CD4-positive, alpha-beta T cell treated with Interleukin-4 for 4 hours (primary cell): ENCODE measurements at places on chromosomes 7 and 10.

- no peak for DNase-seq
Observed at GRCh38 chr10:93821051-93821772, 63.5 kb downstream of the LGI1 start.

DNA sequence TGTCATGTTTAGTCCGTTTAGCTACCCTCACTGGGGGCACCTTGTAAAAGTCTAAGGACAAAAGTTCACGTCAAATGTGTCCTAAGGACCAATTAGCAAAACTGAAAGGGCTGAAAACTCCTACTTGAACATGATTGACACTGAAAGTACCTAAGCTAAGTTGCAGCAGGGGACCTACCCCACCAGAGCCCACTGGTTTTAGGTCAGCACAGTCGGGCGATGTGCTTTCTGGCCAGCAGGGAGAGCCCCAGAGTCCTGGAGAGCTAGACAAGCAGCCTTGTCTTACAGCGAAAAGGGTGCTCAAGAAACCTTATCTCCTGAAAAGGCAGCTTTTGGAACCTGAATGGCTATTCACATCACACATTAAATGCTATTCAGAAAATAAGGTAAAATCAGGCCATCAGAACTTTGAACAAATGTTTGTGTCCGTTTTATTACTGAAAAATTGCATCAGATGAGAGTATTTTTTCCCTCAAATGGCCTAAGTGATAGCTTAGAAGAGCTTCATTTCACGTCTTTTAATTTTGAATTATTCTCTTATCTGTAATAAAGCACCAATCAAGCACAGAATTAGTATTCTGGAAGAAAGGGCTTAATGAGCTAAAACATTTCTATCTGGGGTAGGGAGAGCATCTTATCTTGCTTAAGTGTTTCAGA, 52.2 kb upstream of the MKI67 start:
- peak; percentile 42 for DNase-seq

- no peak for DNase-seq
Observed at GRCh38 chr7:16660702-16661464, 14.9 kb downstream of the BZW2 start.

GRCh38 chr10:14477408-14477710, 146.6 kb upstream of the FRMD4A start:
- DNase-seq = no peak

- DNase-seq = no peak
Observed at GRCh38 chr10:86644152-86644793, 10.1 kb upstream of the OPN4 start.

DNA sequence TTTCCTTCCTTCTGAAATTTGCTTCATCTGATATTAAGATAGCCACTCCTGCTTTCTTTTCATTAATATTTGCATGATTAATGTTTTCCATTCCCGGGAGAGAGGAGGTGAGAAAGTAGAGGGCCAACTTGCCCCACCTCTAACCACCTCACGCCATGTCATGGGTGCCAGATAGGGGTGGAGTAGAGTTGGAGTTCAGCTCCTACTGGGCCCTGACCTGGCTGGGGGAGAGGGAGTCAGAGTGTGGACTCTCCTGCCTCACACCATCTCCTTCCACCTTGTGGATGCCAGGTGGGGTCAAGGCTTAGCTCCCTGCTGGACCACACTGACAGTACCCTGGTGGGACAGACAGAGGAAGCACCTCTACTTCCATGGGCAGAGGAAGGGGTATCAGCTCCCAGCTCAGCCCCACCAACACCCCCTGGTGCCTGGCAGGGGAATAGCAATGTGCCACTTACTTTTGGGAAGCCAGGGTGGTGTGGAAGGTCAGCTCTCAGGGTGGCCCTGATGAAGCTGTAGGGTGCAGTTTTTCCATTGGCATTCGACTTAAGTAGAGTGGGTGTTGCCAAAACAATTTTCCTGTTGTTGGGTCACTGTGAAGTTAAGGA, 28.0 kb downstream of the CHST12 start:
- peak; percentile 39 for DNase-seq

DNA sequence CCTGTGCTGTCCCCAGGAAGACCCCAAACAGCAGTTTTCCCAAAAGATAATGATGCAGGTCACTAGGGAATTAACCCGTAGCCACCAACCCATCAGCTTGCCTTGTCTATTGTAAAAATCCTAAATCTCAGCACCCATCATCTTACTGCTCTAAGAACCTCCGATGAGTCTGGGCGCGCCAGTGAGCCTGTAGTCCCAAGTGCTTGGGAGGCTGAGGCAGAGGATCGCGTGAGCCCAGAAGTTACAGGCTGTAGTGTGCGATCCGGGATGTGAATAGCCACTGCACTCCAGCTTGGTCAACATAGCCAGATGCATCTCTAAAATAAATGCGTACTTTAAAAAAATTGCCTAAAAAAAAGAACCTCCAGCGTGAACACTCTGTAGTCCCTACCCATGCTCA, 951 bp downstream of the AS3MT start:
- no peak for DNase-seq
